ENCODE measurements at places on chromosomes 5 and 9. TPM values are rescaled to one million over a fixed set of nuclear protein-coding genes. Genes with fewer than 3 reads are reported as not detected.

FAM193B gene
- 33.9 TPM for total RNA-seq

TEK gene
- total RNA-seq, result under 0.01 TPM

PCDHAC1 gene
- 0.07 TPM for total RNA-seq

GDF9 gene
- total RNA-seq, result 0.14 TPM

SLC1A1 gene
- total RNA-seq, result 1.4 TPM

LRRC19 gene
- not detected for total RNA-seq

CCL19 gene
- total RNA-seq, result not detected

YIPF5 gene
- 36.3 TPM for total RNA-seq

UNC5A gene
- 0.05 TPM for total RNA-seq

TRMT10B gene
- total RNA-seq, result 1.6 TPM

SLC34A3 gene
- total RNA-seq, result 0.14 TPM

NTNG2 gene
- total RNA-seq, result 0.07 TPM

PCDH12 gene
- total RNA-seq, result not detected

PCDHGA11 gene
- total RNA-seq, result 3.3 TPM

ATP6V1G1 gene
- total RNA-seq, result 167 TPM

ZNF658 gene
- total RNA-seq, result 3.1 TPM

Measured in airway epithelial cell (primary cell).